Sciatic nerve (tissue), 2 donors: ENCODE measurements at places on chromosomes 3 and 15.

GRCh38 chr3:131880948-131881347, 153.9 kb downstream of the CPNE4 start:
- no peak for DNase-seq

DNA sequence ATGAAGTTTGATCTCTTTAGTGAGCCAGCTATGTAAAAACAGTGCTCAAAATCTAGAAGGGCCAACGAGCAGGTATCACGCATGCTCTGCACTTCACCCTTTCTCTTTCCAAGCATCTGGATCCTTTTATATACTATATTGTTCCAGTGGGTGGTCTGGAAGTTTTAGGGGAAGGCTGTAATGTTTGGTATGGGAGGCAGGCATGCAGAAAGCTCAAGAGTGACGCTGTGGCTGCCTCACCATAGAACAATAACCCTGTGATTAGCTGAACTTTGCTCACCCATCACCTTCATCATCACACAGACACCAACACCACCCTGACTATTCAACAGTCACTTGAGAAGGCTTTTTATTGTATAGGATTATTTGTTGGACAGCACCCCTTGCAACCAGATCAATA, 81.6 kb downstream of the FBN1 start:
- no peak for DNase-seq

DNA sequence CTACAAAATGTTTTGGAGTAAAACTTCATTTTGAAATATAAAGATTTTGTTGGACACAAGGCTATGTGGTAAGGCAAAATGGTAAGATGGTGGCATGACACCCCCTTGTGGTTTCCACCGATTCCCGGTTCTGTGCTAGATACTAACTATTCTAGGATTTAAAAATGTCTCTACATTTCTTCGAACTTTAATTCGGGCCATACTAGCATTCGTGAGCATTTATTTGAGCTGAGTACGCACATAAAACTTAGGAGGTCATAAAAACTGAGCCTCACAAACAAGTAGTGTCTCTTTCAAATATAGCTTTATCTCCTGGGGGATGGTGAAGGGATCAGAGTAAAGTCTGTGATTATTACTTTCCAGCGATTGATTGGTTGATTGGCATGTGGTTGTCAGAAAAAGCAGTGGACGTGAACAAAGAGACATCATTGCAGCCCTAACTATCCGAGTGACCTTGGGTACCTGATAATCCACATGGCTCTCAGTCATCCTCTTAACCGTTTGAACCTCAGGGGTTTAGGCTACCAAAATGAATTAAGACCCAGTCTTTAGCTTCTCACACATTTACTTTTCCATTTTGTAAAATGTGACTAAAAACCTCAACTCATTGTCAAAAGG, 1.1 kb upstream of the ZNF639 start:
- no peak for DNase-seq

- no peak for DNase-seq
Observed at GRCh38 chr3:151109286-151109800, 23.9 kb downstream of the MED12L start.

DNA sequence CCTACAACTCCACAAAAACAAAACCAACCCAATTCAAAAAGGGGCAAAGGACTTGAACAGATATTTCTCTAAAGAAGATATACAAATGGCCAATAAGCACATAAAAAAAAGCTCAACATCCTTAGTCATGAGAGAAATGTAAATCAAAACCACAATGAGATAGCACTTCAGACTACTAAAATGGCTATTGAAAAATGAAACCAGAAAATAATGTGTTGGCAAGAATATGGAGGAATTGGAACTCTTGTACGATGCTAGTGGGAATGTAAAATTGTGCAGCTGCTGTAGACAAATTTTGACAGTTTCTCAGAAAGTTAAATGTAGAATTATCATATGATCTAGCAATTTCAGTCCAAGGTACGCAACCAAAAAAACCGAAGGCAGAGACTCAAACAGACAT, 29.0 kb downstream of the KY start:
- DNase-seq = no peak
